Right hindlimb (tissue), 1 donor: ENCODE measurements at places on chromosomes 13 and 19.

GRCh38 chr19:48925240-48925843, 8.2 kb upstream of the DHDH start:
- DNase-seq = no peak

DNA sequence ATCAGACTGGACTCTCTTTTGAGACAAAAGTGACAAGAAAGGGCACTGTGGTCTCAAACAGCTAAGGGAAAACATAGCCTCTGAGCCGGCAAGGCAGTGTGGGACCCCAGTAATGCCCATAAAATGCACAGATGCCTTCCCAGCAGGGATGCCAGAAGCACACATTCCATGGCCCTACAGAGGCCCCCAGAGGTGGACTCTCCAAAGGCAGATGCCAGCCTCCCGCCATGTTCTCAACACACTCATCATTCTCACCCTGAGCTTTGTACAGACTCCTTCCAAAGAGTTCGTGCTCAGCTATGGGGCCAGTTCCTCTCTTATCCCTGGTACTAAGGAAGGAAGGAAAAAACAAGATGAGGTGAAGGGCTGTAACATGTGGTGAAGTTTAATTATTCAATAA, 67.1 kb upstream of the ATP12A start:
- DNase-seq = no peak

DNA sequence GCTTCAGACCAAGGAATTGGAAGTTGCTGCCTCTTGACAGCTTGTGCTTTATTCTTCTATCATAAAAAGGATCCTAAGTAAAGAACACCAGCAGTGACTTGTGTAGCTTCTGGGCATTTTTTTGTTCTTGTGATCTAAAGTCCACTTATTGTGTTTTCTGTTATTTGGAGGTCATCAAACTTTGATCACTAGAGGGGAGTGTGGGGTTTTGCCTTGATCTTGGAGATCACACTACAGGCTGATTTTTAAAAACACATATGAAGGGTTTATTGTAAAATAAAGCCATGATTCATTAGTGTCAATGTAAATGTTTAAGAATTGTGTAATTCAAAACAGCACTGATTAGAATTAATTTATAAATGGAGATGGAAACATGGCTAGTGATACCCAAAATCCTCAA, 328.7 kb upstream of the EDNRB start:
- no peak for DNase-seq

GRCh38 chr13:94033830-94034642, 445.4 kb downstream of the DCT start:
- DNase-seq = no peak

DNA sequence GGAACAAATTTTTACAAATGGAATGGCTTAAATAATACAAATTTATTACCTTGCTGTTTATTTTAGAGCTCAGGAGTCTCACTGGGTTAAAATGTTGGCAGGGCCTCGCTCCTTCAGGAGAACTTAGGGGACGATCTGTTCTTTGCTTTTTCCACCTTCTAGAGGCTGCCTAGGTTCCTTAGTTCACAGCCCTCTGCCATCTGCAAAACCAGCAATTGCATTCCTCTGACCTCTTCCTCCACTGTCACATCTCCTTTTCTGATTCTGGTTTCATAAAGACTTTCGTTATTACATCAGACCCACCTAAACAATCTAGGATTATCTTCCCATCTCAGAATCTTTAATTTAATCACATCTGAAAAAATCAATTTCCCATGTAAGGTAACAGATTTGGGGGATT, 249.6 kb upstream of the SPRY2 start:
- DNase-seq = no peak

DNA sequence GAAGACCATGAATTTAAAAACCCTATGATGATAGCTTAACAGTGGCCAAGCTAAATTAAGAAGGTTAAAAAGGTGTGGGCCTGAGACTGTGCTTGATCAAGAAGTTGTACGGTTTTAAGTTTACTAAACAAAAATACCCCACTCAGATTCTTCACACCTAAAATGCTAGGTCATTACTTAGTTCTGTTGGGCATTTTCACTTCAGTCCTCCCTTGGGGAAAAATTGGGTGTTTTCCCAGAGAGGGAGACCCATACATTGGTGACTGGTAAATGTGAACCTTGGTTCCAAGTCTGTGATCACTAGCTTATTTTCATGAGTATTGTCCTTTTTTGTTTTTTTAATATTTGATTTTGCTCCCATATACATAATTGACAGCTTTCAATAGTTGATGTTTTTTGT, 44.4 kb downstream of the MTUS2 start:
- no peak for DNase-seq

DNA sequence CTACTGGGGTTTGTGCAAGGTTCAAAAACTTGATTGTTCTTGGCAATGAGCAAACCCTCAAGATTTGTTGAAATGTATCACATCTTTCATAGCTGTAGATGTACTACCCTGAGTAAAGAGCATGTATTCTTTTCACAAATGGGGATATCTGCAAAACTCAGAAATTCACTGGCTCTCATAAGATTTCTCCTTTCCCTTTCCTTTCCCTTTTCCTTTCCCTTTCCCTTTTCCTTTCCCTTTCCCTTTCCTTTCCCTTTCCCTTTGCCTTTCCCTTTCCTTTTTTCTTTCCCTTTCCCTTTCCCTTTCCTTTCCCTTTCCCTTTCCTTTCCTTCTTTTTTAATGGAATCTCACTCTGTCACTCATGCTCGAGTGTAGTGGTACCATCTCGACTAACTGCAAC, 69.1 kb downstream of the FNDC3A start:
- no peak for DNase-seq

GRCh38 chr19:37979547-37980082, 72.6 kb downstream of the SIPA1L3 start:
- no peak for DNase-seq

DNA sequence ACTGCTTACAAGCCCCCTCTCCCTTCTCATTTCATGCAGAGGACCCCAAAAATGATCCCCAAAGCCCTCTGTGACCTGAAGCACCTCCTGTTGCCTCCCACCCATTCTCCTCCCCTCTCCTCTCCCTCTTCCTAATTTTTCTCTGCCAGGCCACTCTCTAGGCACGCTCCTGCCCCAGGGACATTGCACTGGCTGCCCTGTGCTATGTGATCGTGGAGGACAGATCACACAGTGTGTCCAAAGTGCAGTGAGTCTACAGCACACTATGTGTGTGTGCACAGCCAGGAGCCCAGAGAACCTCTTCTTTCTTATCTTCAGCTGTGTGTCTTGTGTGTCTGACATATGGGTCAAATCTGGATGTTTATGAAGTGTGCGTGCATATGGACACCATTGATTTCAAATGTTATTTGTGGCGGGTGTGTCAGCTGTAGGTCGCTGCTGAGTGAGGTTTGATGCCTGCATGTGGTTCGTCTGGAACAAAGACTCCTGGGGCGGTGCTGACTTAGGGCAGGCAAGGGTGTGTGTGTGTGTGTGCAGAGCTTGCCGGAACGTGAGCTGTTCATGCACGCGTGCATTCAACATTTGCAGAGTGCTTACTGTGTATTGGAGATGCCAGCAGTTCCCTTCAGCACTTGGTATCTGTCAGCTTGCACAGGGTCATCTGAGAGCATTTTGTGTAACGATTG, 2.1 kb upstream of the KLHL26 start:
- no peak for DNase-seq

DNA sequence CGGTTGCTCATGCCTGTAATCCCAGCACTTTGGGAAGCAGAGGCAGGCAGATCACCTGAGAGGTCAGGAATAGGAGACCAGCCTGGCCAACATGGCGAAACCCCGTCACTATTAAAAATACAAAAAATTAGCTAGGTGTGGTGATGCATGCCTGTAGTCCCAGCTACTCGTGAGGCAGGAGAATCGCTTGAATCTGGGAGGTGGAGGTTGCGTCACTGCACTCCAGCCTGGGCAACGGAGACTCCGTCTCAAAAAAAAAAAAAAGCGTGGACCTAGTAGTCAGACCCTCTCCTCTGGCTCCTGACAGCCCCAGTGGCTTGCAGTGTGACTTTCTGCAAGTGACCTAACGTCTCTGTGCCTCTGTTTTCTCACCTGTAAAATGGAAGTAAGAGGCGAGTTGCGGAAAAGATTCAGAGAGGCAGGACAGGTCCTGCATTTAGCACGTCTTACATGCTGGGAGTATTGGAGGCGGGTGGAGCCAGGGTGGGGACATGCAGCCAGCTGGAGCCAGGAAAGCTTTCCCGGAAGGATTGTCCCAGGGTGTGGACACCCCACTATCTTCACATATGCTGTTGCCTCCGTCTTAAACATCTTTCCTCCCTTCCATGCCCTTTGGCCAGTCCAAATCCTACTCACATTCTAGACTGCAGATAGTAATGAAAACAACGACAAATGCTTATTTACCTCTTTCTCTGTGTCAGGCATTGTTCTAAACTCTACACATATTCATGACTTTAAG, 2.9 kb downstream of the TUBB4A start:
- DNase-seq = no peak

- DNase-seq = no peak
These were observed 6.2 kb downstream of the MFSD12 start for GRCh38 chr19:3550947-3551791.

DNA sequence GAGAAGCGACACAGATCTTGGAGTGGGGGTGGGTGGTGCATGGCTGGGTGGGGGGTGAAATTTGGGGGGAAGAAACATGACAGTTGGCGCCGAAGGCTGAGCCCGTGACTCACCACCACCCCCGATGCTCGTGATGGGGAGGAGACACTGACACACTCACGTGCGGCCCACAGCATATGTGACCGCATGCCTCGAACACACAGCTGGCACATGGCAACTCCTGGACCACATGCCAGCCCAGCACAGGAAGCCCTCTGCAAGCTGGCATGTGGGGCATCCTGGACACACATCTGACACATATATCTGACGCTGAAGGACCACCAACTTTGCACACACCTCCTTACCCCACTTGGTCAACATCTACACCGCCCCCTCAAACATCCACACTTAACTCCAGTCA, 1.2 kb upstream of the GRIK5 start:
- no peak for DNase-seq

DNA sequence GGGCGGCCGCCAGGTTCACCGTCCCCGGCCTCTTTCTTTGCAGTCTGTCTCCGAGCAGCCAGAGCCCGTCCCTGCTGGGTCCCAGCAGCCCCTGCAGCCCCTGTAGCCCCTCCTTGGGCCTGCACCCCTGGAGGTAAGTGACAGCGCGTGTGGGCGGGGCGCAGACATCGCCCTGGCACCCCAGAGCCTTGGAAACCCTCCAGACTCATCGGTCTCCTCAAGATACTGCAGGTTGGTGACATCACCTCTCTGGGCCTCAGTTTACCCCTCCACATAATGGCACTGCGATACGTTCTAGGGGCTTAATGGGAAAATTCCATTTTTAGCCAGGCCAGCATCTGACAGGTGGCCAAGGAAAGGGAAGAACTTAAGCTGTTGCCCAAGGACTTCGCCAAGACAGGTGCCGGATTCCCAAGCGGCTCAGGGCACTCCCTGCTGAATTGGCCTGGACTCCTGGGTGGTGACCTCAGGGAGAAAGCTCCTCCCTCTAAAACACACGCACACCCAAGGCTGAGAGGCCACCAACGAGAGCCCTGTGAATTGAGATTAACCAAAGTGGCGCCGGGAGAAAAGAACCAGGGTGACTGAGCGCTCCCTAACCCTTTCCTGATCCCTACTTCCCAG, 13.1 kb downstream of the MAST3 start:
- no peak for DNase-seq

DNA sequence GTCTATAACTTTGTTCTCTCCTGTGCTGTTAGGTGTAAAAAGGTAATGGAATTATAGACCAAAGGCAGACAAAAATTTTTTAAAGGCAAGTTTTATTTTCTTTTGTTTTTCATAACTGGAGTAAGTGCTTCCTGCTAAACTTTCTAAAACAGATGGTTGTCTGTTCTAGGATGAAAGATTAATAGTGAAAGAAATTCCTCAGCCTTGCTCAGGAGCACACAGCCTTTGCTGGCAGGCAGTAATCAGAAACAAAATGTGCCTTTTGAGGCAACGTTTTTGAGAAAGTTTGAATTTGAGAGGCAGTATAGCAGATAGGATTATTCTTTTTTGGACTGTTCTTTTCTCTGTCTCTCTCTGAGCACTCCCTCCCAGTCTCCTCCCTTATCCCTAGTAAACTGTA, 2749.5 kb downstream of the PCDH9 start:
- DNase-seq = no peak

DNA sequence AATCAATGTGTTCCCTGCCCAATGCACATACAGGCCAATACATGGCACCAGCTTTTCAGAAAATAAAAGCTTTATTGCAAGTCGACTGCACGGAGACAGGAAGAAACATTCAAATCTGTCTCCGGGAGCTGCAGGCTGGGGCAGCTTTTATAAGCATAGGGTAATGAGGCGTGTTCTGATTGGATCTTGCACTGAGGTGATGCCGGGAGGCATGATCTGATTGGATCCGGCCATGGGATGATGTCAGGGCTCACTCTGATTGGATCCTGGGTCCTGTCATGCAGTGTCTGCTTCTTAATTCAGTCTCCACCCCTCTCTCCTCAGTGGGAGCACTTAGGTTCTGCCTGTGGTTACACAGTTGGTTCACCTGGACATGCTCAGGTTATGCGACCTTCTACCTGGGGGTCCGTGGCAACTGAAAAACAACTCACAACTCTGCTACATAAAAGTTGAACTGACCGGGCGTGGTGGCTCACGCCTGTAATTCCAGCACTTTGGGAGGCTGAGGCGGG, 11.8 kb upstream of the FBN3 start:
- no peak for DNase-seq

DNA sequence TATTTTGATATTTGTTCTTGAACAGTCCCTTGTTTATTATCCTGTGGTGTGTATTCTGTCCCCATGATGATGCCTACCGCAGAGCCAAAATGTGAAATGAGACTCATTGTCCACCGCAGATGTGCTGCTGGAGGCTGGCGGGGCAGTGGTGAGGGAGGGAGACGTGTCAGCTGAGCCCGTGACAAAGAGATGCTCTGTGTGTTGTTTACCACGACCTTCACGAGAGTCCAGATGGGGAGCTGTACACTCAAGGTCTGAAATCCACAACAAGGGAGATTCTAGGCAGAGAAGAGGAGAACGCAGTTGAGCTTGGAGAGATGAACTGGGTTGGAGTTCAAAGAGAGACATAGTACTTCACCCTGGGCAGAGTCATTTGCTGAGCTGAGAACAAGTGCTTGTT, 20.8 kb upstream of the AMER2 start:
- no peak for DNase-seq

GRCh38 chr13:111868716-111869115, 198.2 kb upstream of the SOX1 start:
- no peak for DNase-seq

- DNase-seq = no peak
These were observed 788.2 kb downstream of the SLITRK5 start for GRCh38 chr13:88459331-88459730.

GRCh38 chr13:95492044-95492801, 60.3 kb upstream of the CLDN10 start:
- no peak for DNase-seq
